MV-4-11 (cell line): ENCODE measurements at places on chromosomes 12 and 14.
A peak's percentile ranks its signal among the peaks of the same experiment; 100 is the strongest.

DNA sequence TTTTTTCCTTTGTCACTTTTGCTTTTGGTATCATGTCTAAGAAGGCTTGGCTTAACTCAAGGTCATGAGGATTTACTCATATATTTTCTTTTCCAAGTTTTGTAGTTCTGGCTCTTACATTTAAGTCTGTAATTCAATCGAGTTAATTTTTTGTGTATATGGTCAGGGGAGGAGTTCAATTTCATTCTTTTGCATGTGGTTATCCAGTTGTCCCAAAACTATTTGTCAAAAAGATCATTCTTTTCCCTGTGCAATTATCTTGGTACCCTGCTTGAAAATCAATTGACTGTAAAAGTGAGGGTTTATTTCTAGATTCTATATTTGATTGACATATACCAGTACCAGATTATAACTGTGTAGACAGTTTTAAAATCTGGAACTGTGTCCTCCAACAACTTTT lies 10.2 kb downstream of the USP15 start:
- DNase-seq: no peak

DNA sequence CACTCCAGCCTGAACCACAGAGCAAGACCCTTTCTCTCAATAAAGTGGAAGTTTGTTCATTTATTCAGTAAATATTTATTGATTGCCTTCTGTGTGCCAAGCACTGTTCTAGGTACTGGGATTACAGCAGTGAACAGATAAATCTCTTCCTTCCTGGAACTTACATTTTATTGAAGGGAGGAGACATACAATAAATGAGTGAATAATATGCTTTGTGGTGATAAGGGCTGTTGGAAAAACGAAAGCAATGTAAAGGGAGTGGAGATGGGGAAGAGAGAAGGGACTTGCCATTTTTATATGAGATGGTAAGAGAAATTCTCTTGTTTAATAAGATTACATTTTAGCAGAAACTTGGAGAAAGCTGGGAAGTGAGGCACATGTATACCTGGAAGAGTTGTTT lies 1.6 kb downstream of the GSKIP start:
- no peak for DNase-seq

DNA sequence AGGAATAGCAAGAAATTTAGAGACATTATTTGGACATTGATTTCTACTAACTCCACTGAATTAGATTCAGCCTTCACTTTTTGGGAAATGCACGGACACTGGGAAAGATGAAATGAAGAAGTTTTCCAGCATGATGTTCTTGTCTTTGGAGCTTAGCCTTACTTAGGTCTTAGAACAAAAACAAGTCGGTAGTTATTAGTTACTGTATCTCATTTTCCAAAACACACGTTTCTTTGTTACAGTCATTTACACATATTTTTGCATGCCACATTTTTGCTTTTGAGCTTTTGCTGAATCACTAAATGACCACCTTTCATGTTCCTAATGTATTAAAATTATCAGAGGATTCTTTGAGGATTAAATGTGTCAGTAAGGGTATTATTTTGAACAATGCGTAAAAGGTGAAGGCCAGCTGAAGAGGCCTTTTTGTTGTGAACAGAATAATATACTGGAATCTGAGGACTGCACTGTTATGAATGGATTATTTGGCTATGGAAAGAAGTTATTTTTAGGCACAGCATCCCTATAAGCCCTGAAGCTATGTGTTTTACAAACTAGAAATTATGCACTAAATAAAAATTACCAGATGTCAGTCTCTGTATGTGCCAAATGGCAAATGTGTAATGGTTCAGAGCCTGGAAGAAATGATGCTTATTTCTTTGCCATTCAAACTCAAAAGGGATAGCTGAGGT lies 138.2 kb downstream of the SRGAP1 start:
- DNase-seq: no peak

DNA sequence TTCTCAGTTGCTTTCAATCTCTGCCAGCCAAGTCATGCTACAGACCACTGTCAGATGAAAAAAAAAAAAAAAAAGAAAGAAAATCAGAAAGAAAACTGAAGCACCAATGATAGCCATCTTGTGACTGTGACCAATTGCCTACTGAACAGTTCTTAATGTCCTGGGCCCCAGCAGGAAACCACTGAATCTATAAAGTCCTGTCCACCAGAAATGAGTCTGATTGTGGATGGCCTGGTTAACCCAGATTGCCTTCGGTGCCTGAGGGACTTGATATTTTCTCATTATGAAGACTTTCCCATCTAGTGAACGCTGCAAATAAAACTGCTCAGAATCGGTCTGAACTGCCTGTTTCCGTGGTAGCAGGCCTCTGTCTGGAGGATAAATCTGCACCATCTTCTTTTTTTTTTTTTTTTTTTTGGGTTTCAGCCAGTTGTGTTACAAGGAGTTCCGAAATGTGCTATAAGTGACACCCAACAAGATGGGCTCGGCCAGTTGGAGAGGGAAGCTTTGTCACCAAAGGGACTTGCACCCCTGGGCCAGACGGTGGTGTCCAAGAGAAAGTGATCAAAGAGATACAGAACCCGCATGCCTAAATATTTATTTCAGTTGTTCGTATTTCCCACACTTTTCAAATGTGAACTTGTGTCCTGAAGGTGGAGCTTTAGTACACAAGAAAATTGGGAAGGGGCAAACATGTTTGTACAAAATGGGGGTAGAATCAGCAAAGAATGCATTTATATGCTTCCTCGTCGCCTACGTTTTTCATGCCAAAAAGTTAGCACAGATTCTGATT lies 3.0 kb upstream of the PLXNC1 start:
- peak; percentile 59 for DNase-seq

- DNase-seq: peak; percentile 48
Measured at GRCh38 chr12:638953-639557, 24.2 kb downstream of the NINJ2 start.

- no peak for DNase-seq
Measured at GRCh38 chr14:87233806-87234384, 759.1 kb downstream of the GALC start.

DNA sequence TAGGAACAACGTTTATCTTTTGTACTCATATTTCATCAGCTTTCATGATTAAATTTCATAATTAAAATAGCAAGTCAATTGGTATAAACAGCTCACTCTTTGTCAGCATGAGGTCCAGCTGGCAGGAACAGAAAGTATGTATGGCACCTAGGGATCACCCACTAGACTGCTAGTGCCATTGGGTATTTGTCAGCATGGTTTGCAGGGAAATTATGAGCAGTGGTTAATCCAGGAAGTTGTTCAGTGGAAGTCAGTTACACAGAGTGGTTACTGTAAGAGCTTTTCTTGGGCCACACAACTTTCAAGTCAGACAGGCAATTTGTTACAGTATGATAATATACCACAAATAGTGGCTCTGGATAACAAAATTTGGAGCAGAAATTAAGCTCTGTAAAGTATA lies 340.3 kb upstream of the RGS6 start:
- peak; percentile 89 for DNase-seq

DNA sequence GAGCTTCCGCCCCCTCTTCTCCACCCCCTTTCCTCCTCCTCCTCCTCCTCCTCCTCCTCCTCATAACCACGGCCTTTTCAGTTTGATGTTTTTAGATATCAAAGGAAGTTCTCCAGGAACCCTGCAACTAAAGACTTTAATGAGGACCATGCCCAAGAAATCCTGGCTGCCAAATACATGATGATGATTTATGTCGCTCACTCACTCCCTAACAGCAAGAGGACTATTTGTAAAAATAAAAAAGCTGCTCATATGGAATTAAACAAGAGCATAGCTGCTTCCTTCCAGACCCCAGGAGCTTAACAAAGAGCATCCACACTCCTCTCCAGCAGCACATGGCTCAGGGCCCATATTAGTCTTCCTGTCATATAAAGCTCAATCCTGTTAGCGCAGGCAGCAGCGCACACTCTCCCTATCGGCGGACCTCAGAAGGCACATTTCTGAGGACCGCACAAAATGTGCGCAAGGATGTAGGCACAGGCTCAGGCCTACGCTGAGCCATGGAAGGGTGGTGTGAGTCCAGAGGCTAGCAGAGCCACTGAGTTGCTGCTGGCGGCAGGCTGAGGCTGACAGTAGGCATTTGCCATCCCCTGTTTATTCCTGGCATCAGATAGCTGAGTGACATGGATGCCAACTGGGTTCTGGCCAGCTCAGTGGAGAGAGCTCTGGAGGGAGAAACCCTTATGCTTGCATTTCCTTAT lies 232.8 kb downstream of the MSRB3 start:
- DNase-seq: no peak

- no peak for DNase-seq
Measured at GRCh38 chr14:77625360-77625759, 8.9 kb upstream of the SPTLC2 start.

DNA sequence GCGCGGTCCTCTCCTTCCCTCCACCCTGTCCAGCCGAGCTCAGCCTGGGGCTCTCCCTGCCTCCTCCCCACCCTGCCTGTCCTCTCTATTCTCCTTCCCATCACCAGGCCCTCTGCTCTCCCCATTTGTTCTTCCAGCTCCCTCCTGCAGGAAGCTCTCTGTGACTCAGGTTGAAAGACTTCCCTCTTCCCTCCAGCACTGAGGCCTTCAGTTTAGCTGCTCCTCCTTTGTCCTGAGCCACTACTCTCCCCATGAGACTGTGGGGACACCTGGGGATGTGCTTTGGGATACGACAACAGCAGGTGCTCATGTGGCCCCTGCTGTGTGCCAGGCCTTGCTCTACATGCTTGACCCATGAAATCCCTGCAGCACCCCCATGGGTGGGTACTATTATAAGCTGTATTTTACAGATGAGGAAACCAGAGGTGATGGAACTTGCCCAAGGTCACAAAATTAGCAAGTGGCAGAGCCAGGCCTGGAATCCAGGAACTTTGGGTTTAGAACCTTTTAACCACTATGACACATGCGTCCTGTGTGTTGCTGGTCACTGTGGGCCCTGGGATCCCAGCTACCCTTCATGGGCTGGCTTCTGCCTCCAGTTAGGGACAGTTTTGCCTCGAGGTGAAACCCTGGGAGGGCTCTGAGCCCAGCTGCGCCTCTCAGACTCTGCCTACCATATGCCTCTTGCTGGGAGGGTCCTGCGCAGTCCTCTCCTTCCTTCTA lies 5.5 kb downstream of the KRT80 start:
- peak; percentile 13 for DNase-seq

- DNase-seq: no peak
Measured at GRCh38 chr14:92994131-92994676, 71.3 kb downstream of the CHGA start.

DNA sequence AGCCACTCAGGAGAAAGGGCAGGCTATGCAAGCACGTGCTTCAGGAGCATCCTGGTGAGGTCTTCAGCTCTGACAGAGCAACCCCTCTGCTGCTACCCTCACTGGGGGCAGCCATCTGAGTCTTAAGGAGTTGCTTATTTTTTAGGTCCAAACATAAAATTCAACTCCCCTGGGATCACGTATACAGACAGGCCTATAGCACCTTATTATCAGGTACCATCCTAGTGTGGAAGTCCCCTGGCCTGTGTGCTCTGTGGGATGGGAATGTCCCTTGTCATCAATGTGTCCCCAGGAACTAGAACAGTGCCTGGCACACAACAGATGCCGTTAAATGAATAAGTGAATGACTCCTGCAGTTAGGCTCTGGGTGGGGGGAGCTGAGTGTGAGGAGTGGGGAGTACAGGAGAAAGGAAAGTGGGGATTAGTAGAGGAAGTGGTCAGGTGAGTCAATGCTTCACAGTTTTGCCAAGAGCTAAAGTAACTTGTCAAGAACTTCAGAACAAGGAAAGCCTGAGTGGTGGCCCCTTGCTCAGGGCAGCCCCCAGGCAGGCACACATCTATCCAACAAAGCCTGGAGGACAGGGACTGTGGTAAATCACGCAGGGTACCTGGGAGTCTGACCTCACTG lies 33.5 kb downstream of the DAD1 start:
- peak; percentile 69 for DNase-seq

DNA sequence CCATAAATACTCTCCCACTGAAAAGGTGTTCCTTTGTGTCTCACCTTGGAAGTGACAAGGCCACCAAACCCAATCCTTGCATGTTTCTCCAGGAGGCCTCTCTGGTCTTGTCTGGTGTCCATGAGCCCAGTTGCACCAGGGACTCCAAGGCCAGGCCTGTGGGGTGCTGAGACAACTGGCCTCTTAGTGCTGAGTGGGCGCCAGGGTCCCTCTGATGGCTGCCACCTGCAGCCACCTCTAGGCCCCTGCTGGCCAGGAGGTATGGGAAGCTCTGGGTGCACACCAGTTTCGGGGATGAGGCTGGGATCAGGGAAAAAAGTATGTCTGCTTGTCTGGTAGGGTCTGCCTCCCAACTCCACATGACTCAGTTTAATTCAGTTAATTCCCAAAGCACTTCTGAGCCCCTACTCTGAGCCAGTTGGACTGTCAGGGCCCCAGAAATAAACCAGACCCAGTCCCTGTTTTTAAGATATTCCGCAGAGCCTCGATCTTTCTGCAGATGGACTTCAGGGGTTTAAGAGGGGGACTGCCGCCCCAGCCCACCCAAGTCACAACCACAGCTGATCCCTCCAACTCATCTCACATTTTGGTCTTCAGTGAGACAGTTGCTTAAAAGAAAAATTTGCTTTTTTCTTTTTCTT lies 15.0 kb upstream of the FAM181A start:
- DNase-seq: no peak

DNA sequence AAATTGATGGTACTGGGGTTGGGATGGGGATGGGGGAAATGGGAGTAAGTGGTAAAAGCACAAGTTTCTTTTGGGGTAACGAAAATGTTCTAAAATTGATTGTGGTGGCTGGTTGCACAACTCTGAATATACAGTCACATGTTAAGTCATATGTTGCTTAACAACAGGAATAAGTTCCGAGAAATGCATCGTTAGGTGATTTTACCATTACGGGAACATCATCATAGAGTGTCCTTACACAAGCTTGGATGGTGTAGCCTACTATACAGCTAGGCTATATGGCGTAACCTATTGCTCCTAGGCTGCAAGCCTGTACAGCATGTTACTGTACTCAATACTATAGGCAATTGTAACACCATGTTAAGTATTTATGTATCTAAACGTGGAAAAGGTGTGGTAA lies 31.0 kb downstream of the ITGA7 start:
- DNase-seq: peak; percentile 97

DNA sequence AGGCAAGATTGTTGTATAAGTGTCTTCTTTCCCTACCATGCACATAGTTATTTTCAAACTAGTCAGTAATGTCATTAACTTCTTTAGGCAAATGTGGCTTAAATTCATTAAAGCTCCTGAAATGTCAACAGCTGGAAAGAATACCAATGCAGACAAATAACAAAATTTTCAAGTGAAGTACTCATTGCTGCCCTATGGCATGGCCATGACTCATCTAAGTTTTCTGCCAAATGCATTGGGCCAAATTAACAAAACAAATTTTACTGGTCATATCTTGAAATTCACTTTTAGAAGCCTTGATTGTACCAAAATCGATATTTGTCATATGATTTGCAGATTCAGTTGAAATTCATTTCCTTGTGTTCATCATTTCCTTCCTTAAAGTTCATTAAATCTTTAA lies 915.9 kb downstream of the SLC6A15 start:
- no peak for DNase-seq

- peak; percentile 58 for DNase-seq
Measured at GRCh38 chr14:91286530-91286937, 42.0 kb upstream of the GPR68 start.

GRCh38 chr12:22321638-22322037 lies 12.9 kb downstream of the ST8SIA1 start:
- DNase-seq: peak; percentile 92

- DNase-seq: no peak
Measured at GRCh38 chr14:61218157-61218556, 63.0 kb downstream of the TMEM30B start.
